RWPE1 (cell line): ENCODE measurements at places on chromosomes 6 and 20.

- no peak for DNase-seq
Observed at GRCh38 chr6:26415791-26416190, 13.7 kb downstream of the BTN3A1 start.

DNA sequence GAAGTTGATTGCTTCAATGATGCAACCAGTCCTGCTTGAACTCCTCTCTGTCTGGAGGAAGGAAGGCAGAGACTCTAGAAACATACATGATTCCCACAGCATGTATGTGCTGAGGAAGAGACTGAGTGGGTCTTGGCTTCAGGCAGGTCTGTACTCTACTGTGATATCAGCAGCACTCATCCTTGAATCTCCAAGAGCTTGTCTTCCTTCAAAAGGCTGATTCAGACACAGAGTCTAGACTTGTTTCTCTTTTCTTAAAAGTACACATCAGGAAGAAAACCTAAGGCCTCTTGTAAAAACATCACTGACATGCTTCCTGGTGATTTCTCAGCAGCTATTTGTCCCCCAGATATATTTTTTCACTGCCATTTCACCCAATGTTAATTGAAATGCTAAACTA, 155.7 kb upstream of the HEY2 start:
- no peak for DNase-seq

GRCh38 chr20:20664795-20665589, 47.5 kb downstream of the RALGAPA2 start:
- DNase-seq: peak; percentile 27

GRCh38 chr6:10695086-10695657, 400 bp downstream of the PAK1IP1 start:
- DNase-seq: peak; percentile 13

- no peak for DNase-seq
Observed at GRCh38 chr6:170080169-170080827, 210.6 kb downstream of the DLL1 start.

GRCh38 chr6:131281471-131282270, 146.4 kb downstream of the AKAP7 start:
- no peak for DNase-seq

GRCh38 chr20:17613328-17614175, 43.7 kb downstream of the DSTN start:
- no peak for DNase-seq

- DNase-seq: no peak
Observed at GRCh38 chr20:58010666-58011065, 217.8 kb downstream of the ANKRD60 start.

GRCh38 chr6:153367021-153367420, 235.9 kb upstream of the RGS17 start:
- no peak for DNase-seq

- no peak for DNase-seq
Observed at GRCh38 chr6:96925290-96925687, 761 bp downstream of the KLHL32 start.

DNA sequence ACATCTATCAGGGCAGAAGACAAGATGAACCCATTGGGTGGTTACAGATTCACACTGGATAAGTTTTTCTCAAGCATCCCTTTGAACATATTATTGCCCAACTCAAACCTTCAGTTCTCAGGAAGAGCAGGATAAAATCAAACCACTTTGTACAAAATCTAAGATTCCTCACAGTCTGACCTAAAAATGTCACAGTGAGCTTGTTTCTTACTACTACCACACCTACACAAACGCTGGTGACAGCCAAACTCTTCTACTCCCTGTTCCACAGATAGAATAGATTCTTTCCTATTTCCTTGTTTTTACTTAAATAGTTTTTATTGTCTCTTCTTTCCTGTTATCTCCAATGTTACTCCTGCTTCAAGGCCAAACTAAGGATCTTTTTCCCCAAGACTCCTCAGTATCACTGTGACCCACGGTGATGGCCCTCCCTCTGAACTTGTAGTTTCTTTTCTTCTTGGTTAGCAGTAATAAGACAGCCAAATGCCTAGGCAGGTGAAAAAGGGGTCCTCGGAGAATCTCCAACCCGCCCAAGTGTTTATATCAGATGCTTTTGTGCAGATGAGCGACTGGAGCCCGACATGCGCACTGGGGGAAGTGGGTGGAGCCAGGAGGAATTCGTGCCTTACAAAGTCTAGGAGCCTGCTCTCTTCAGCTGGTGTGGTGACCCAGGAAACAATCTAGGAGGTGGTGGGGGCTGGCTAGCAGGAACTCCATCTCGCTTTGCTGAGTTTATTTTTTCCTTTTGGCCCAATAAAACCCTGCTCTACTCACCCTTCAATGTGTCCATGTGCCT, 53.4 kb downstream of the SEL1L2 start:
- no peak for DNase-seq

GRCh38 chr6:107489636-107490565, at the start of gene SOBP:
TSS of gene SOBP (plus strand) at chr6:107490117. CDS start at chr6:107490617, 500 bp downstream.
- peak; percentile 14 for DNase-seq

GRCh38 chr6:122035173-122035572, 364.3 kb upstream of the HSF2 start:
- DNase-seq: no peak

DNA sequence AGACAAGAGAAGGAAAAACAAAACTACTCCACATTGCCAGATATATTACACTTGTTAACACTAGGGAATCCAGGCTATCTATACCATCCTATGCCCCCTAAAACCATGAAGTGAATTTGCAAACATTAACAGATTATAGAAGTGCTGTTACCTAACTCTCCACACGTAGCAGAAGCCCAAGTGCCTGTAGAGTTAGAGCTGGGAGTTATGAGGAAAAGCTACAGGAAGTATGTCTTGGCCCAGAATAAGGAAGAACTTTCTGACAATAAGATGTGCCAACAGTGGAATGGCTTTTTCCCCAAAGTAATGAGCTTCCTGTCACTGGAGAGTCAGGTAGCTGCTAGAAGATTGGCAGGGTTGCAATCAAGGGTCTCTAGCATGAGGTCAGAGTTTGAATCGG, 32.5 kb downstream of the ADGRG6 start:
- DNase-seq: no peak
